ENCODE measurements at places on chromosomes 12 and 14.

GRCh38 chr12:130127912-130128789, 34.1 kb upstream of the FZD10 start:
- DNase-seq: no peak

- DNase-seq: no peak
Observed at GRCh38 chr12:96136725-96137378, 57.3 kb upstream of the ELK3 start.

- no peak for DNase-seq
Observed at GRCh38 chr12:105590571-105590970, 260.1 kb downstream of the C12orf75 start.

- DNase-seq: no peak
Observed at GRCh38 chr12:52360663-52361271, 6.5 kb downstream of the KRT85 start.

DNA sequence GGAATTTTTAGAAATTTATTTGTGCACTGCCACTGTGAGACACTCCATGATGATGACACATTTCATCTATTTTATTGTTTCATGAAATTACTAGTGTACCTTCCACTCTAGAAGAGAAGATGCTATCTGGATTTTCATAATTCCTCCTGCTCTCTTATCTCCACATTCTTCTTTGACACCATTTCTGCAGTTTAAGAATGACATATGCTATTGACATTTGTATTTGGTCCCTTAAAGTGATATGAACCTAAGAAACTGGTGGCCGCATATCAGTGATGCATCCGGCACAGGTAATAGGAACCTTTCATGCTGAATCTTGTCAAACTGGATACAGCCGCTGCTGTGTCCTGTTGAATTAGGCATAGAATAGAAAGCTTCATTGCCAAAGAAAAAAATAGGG, 696.3 kb downstream of the TMEM121 start:
- DNase-seq: no peak

GRCh38 chr14:21024585-21025370, at the start of gene NDRG2:
Gene NDRG2 (minus strand): TSS chr14:21025061. CDS start chr14:21023315, 1,746 bp downstream.
- DNase-seq: peak; percentile 84

DNA sequence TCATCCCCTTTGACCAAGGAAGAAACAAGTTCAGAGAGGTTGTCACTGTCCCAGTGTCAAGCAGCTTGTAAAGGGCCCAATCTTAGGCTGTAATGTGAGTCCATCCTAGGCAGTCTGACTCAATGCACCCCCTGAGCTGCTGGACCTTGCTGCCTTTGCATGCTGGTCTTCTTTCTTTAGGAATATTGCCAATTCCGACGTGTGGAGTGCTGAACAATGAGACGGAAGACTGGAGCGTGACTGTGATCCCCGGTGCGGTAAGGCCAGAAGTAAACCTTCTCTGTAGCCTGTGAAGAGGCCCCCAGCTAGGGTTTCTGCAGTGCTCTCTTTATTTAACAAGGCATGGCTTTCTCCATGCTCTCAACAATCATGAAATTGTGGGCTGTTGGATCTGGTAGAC, 963 bp downstream of the TCTN2 start:
- DNase-seq: no peak

GRCh38 chr14:75805646-75806045, 144.6 kb downstream of the TTLL5 start:
- DNase-seq: no peak

GRCh38 chr12:47801904-47802246, 17.8 kb downstream of the HDAC7 start:
- DNase-seq: no peak

DNA sequence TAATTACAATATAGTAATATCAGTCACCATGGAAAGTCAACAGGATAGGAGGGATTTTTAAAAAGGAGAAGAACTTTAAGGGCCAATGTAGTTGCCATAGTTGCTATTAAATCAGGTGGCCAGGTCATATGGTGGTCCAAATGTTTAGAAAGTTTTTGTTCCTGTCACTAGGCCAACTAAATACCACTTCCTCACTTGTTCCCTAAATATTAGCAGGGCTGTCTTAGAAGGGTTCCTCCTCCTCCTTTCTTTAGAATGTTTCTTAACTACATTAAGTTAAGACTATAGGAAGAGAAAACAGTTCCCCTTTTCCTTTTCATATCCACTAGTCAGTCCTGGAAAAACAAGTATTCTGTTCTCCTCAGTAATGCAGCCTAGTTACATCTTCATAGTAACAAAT, 50.3 kb downstream of the MON2 start:
- no peak for DNase-seq

- DNase-seq: no peak
Observed at GRCh38 chr14:92425101-92425500, 88.5 kb upstream of the RIN3 start.

DNA sequence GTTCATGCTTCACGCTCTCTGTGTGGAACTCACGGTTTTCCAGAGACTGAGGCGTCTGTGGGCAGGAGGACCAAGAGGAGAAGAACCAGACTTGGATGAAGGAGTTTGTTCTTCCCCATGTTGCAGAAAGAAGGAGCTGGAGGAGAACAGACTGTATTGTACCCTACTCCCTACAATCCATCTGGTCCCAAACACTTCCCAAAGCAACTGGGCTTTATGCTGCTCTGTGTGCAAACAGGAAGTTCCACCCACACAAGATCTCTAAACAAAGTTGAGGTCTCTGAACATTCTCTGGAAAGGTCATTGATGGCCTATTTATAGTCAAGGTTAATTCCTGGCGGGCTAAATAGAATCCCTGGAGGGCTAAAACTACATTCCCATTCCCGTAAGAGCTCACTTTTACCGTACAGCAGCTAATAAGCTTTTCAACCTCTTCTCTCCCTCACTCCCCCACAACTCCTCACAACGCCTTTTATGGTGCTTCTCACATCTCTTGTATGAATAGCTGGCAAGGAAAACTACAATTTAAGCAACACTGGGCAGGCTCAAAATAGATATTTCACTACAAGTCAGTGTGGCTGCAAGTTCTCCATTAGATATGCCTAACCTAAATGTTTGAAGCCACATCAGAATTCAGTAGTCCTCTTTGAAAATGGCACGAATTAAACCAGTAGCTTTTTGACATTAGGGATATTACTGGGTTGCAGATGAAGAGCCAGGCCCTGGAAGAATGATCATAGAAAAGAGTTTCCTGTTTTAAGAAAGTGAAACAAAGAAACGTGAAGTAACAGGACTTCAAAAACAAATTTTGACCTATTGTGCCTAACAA, at the start of gene A2M:
A2M (minus strand) TSS at position 189 of the 829 bp plus-strand sequence; CDS start at position 119, 70 bp downstream.
- DNase-seq: peak; percentile 47

DNA sequence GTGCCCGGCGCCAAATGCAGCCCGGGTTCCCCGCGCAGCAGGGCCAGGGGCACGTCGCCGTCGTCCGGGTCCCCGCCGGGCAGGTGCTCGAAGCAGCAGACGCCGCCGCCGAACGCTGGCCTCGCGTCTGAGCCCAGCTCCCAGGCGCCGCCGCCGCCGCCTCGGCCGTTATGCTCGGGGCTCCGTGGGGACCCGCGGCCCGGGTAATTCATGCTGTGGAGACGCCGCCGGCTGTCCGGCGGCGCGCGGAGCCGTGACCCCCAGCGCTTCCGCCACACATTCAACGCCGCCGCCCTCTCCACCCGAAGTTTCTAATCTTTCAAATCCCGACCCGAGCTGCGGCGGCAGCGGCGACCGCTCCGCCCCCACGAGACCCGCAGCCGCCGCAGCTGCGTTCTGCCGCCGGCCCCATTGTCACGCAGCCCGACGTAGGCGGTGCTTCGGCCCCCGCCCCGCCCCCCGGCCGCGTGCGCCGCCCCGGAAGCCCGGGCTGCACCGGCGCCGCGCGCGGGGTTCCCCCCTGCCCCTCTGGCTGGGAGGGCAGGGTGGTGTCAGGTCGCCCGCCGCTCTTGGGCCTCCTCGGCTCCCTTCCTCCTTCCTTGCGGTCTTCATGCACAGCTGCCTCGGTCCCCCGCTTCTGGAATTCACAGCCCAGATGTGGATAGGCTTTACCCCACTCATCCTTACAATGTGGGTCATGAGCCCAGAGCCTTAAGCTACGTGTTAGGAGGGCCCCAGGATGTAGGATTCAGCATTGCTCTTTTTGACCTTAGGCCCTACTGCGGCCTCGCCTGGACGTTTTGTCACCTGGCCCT, at the start of gene DDHD1:
DDHD1 (minus strand) TSS at position 437 of the 815 bp plus-strand sequence; CDS start at position 212, 225 bp downstream.
- DNase-seq: peak; percentile 82

DNA sequence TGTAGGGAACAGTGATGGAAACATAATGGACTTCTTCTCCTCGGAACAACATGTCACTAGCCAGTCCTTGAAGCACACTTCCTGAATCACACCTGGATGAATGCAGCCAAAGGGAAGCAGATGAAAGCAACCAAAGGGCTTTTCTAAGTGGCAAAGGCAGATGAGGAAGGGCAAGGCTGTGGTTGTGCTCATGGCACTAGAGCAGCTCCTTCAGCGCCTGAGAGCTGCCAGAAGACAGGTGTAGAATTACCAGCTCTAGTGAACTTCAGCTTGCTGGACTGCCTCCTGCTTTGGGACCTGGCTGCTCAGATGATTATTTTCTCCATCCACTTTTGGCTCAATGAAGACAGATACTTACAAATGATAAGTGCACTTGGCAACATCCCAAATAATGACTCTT, 1372.1 kb upstream of the SEL1L start:
- no peak for DNase-seq

DNA sequence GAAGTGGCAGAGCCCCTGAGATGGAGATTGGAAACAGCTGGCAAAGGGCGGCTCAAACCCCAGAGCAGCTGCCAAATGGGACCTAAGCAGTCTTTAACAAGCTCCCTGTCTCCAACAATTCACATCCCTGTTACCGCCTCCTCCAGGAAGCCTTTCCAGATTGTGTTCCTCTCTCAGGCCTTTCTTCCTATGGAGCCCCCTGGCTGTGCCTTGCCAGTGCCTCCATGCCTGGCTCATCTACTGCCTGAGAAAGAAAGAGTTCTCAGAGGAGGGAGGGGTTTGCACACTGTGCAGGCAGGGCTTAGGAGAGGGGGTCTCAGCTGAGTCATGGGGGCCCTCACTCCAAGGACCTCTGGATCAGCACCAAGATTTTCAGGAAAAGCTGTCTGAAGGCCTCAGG, 8.8 kb upstream of the KRT74 start:
- no peak for DNase-seq

GRCh38 chr12:53805791-53806190, 54.0 kb upstream of the CISTR start:
- no peak for DNase-seq

- DNase-seq: no peak
Observed at GRCh38 chr12:111458546-111459172, 52.9 kb downstream of the SH2B3 start.

GRCh38 chr14:97159124-97159523, 361.9 kb downstream of the VRK1 start:
- DNase-seq: no peak

- DNase-seq: no peak
Observed at GRCh38 chr12:66194122-66194521, 5.1 kb downstream of the IRAK3 start.

DNA sequence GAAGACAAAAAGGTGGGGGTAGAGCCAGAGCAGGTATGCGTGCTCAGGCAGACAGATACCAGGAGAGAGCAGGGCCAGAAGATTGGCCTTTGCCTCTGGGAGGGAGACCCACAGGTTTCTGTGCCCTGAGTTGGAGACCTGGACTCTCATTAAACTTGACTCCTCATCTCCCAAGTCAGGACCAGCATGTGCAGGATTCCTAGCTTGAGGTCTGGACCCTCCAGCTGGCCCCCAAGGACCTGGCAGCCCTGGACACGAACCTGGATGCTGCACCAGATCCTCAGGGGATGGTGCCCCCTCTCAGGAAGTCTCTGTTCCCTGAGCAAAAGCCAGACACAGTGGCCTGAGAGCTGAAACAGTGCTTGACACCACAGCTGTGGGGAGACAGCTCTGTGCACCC, 10.5 kb upstream of the KRT73 start:
- DNase-seq: no peak

DNA sequence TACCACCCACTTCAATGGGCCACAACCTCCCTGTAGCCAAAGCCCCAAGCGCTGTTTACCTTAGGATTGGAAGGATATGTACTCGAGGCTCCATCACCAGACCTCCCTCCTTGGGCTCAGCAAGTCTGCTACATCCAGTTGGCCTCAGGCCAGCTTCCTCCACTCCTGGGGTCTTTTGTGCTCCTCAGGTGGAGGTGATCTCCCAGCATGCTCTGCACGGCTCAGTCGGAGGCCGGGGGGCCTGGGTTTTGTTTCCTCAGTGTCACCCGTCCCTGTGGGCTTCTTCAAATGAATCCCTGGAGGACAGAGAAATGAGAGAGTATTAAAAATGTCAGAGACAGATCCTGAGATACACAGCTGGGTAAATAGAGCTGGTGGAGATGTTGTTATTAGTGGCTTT, 723.1 kb upstream of the TBX3 start:
- DNase-seq: no peak

DNA sequence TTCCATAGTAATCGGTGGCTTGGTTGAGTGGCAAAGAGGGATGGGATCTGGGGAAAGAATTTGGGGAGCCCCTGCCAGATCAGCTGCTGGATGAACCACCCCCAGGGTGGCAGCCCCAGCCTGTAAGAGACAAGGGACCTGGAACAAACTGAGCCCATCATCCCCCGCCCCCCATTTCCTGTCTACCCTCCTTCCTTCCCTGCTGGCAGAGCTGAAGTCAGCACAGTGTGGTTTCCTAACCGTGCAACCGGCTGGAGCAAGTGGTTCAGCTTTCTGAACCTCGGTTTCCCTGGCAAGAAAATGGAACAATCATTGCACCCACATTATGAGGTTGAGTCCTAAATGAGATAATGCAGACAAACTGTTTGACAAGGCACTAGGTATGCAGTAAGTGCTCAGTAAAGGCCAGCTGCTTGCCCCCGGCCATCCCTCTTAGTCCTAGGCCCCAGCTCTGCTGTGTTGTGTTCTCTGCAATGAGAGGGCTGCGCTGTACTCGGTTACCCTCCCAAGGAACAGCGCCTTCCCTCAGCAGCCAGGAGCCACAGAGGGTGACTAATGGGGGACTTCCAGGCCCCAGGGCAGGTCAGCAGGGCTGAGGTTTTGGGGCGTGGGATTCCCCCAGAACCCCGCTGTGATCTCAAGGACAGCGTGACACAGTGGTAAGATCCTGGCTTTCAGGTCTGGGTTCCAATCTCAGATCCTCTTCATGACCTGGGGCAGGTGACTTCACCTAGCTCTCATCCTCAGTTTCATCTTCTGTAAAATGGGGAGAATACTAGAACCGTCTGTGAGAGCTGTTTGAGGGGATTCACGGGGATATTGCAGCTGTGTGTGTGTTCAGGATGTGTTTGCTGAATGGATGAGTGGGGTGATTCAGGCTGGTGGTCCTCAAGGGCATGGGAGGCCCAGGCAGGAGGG, 16.5 kb downstream of the SELPLG start:
- no peak for DNase-seq

DNA sequence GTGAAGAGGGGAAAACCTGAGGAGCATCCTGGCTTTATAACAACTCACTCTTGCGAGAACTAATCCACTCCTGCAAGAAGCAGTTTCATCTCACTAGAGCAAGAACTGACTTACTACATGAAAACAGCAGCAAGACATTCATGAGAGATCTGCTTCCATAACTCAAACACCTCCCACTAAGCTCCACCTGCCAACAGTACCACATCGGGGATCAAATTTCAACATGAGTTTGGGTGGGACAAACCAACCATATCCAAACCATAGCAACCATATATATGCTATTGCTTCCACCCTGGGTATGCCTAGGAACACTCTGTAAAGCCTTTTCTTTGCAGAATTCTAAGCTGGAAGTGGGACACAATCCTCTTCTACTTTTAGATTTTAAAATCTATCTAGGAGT, 13.9 kb upstream of the AVPR1A start:
- DNase-seq: no peak

- no peak for DNase-seq
Observed at GRCh38 chr12:79522257-79522988, 168.3 kb downstream of the PAWR start.

GRCh38 chr14:94019329-94019728, 6.8 kb upstream of the OTUB2 start:
- no peak for DNase-seq

GRCh38 chr14:103353362-103353761, 19.3 kb downstream of the EIF5 start:
- no peak for DNase-seq

All from putamen (tissue), 1 donor.